Caudate nucleus (tissue), 63 donors: ENCODE measurements at places on chromosomes 12 and 14.

GRCh38 chr14:104728631-104729030, 4.6 kb downstream of the ADSS1 start:
- no peak for DNase-seq

GRCh38 chr14:104384776-104385071, 194.8 kb upstream of the C14orf180 start:
- no peak for DNase-seq

DNA sequence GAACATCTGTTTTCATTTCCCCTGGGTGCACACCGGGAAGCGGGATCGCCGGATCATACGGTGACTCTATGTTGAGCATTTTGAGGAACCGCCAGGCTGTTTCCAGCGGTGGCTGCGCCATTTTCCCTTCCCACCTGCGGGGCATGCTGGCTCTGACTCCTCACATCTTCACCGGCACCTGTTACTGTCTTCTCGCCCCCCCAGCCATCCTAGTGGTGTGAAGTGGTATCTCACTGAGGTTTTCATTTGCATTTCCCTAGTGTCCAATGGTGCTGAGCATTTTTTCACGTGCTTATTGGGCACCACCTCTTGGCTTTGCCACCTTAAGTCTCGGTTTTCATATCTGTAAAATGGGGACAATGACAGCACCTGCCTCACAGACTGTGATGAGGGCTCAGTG, 44.1 kb upstream of the EML1 start:
- DNase-seq: no peak

DNA sequence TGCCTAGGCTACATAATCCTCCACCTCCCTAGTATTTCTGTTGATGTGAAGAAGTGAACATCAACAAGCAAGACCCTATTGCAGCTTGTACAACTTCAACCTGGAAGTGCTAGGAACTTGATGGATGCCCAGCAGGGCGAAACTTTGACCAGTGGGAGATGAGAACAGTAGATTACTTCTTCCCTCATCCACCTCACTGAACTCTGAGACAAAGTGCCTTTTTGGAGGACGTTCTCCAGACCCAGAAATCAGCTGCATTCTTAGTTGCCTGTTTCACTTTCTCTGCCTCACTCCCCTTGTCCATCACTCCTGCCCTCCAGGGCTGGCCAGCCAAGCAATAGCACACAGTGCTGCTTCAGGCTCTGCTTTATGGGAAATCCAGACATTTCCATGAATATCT, 683.4 kb downstream of the GALC start:
- DNase-seq: no peak

- DNase-seq: no peak
These were observed 26.8 kb downstream of the LRIG3 start for GRCh38 chr12:58893495-58893894.

- no peak for DNase-seq
These were observed 870.8 kb downstream of the GALC start for GRCh38 chr14:87122166-87122565.

- no peak for DNase-seq
These were observed 4.6 kb downstream of the FBRSL1 start for GRCh38 chr12:132494294-132495164.

GRCh38 chr12:132237772-132238487, 91.5 kb downstream of the GALNT9 start:
- no peak for DNase-seq
